ENCODE measurements at places on chromosomes 11 and 22.

GRCh38 chr11:62004473-62004872, 37.0 kb upstream of the FTH1 start:
- DNase-seq, result peak; percentile 10

- no peak for DNase-seq
Measured at GRCh38 chr22:43849731-43850130, 12.6 kb downstream of the SULT4A1 start.

DNA sequence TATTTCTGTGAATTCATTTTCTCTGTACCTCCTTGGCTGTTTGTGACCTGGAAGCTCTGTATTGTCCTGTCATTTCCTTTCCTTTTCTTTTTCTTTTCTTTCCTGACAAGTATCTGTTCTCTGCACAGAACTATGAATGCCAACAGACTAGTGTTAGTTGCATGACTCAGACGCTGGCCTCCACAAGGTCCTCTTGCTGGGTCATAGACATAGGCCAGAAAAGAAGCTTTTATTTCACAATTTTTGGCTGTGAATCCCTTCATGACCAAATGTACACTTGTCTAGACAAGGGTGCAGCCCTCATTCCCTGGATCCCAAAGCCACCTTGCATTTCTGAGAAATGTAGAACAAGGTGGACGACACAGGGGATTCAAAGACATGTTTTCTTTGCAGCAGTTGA, 104.1 kb upstream of the MTNR1B start:
- DNase-seq, result no peak

GRCh38 chr11:68370211-68371111, 58.1 kb downstream of the LRP5 start:
- peak; percentile 14 for DNase-seq

DNA sequence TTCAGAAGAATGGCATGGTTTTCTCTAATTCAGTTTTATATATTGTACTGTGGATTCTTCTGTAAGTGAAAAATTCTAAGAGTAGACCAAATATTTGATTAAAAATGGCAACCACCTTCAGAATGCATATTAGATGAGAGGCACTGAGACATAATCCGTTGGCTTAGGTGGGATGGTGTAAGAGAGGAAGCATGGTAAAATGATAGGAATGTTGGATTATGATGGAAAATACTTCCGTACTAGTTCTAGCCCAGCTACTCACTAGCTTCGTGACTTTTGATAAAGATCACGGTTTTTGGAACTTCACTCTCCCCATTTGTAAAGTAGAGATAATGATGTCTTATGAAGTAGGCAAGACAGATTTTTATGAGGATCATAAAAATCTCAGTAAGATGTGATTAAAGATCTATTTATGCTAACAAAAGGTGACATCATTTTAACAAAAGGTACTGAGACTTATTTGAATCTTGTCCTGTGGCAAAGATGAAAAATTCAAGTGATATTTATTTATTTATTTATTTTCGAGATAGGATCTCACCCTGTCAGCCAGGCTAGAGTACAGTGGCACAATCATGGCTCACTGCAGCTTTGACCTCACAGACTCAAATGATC, 37.5 kb downstream of the UVRAG start:
- no peak for DNase-seq

- peak; percentile 59 for DNase-seq
Measured at GRCh38 chr22:46070803-46071450, 79.4 kb upstream of the PPARA start.

DNA sequence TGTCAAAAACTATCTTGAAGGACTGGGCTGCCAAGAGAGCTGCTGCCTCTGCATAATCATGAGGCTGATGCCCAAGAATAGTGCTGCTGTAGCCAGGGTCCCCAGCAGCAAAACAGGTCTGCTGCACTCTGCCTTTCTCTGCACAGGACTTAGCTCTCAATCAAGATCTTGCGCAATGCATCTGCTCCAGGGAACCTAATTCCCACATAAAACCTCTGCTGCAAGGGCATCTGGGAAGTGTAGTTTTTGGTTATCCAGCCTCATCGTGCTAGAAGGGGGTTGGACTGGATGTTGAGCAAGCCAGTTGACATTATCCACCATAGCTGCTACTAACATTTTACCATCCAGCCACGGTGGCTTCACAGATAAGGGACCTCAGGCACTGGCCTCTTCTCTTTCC, 192.7 kb downstream of the C11orf91 start:
- no peak for DNase-seq

DNA sequence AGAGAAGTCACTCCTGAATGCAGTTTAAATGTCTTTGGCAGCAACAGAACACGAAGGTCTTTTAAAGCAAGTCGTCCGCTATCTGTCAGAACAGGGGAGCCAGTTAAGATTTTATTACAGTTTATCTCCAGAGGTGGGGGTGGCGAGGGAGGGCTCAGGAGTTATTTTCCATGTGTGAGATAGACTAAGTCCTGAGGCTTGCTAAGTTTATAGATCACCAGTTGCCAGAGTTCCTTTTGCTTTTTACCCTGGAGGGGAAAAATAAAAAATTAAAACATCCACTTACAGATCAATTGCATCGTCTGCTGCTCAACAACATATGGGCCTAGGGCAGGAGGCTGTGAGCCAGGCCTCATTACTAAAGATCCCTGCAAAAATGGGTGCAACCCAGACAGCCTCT, 90.7 kb downstream of the SNX19 start:
- no peak for DNase-seq

DNA sequence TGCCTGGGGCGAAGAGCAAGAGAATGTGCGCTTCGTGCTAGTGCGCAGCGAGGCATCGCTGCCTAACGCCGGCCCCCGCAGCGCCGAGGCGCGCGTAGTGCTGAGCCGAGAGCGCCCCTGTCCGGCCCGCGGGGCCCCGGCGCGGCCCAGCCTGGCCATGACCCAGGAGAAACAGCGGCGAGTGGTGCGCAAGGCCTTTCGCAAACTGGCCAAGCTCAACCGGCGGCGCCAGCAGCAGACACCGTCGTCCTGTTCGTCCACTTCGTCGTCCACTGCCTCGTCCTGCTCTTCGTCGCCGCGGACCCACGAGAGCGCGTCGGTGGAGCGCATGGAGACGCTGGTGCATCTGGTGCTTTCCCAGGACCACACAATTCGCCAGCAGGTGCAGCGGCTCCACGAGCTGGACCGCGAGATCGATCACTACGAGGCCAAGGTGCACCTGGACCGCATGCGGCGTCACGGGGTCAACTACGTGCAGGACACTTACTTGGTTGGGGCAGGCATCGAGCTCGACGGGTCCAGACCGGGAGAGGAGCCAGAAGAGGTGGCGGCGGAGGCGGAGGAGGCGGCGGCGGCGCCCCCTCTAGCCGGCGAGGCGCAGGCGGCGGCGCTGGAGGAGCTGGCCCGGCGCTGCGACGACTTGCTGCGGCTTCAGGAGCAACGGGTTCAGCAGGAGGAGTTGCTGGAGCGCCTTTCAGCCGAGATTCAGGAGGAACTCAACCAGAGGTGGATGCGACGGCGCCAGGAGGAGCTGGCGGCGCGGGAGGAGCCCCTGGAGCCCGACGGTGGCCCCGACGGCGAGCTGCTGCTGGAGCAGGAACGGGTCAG, 1.0 kb downstream of the RASSF10 start:
- no peak for DNase-seq

DNA sequence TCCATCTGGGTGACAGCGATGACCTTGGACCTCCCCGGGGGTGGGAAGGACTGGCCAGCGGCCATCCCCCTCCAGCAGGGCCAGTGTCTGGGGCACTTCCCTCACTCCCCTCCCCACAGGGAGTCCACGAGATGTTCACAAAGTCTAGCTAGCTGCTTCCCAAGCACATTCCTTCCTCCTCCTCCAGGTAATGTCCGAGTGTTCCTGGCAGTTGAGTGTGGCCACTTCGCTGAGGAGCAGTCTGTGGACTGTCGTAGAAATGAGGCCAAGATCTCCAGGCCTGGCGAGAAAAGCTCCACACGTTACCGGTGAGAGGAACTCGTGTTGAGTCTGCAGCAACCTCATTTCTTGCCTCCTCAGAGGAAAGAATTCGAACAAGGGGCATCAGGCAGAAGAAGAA, 425.5 kb downstream of the BRD1 start:
- DNase-seq, result no peak

GRCh38 chr11:118274186-118274585, 10.1 kb upstream of the MPZL2 start:
- DNase-seq, result no peak

GRCh38 chr11:66082946-66083698, 13.1 kb downstream of the PACS1 start:
- DNase-seq, result no peak

DNA sequence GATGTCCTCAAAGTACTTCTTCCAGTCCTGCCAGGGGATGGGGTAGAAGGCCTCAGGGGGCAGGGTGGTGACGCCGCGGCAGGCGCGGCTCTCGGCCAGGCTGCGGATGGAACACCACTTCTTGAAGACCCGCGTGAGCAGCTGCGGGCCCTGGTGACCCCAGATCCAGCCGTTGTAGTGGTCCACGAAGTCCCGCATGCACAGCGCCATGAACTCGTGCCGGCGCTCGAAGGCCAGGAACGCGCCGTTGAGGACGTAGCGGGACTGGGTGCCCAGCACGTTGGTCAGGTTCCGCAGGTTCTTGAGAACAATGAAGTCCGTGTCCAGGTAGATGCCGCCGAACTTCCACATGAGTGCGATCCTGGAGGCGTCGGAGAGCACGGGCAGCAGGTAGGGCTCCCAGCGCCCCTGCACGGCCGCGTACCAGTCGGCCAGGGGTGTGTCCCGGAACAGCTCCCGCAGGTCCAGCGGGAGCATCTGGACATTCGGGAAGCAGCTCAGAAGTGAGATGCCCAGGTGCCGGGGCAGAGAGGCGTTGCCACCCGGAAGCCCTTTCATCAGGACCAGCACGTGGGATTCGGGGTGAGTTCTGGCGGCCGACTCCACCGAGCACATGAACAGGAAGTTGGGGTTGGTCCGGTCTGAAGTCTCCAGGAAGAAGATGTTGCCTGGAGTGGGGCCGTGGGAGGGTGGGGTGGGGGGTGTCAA, 27.5 kb downstream of the A4GALT start:
- no peak for DNase-seq

GRCh38 chr11:132312701-132313111, 942.3 kb downstream of the NTM start:
- DNase-seq, result no peak

GRCh38 chr22:37647928-37648327, 8.5 kb downstream of the SH3BP1 start:
- DNase-seq, result no peak

- DNase-seq, result no peak
Measured at GRCh38 chr22:40270748-40271373, 75.4 kb upstream of the ADSL start.

DNA sequence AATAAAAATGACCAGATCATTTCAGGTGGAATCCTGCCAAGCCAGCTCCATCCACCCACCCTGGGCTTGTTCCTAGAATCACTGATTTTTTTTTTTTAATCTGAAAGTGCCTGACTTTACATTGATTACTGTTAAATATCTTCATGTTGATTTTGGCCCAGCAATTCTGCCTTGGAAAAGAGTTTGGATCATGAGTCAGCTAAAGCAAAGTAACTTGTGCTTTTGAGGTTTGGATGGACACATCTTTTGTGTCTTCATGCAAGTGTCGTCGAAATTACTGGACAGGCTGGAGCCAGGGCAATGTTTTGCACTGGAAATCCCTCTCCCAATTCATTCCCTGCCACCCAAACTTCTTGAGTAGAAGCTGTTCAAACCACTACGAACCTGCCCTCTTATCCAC, 164.0 kb upstream of the SYT13 start:
- DNase-seq, result no peak

DNA sequence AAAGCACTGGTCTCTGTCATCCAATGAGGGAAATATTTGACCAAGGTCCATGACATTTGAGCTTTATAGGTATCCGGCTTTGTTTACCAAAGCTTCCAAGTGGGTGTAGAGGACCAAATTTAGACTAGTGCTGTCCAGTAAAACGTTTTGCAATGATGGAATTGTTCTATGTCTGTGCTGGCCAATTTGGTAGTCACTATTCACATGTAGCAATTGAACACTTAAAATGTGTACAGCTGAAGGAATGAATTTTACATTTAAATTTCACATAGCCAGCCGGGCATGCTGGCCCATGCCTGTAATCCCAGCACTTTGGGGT, 118.0 kb downstream of the PKNOX2 start:
- no peak for DNase-seq

GRCh38 chr11:73538381-73538872, 59.5 kb downstream of the FAM168A start:
- DNase-seq, result peak; percentile 8

GRCh38 chr22:47593291-47593690, 830.8 kb downstream of the TBC1D22A start:
- no peak for DNase-seq

GRCh38 chr11:66937193-66937733, 20.9 kb downstream of the PC start:
- no peak for DNase-seq

DNA sequence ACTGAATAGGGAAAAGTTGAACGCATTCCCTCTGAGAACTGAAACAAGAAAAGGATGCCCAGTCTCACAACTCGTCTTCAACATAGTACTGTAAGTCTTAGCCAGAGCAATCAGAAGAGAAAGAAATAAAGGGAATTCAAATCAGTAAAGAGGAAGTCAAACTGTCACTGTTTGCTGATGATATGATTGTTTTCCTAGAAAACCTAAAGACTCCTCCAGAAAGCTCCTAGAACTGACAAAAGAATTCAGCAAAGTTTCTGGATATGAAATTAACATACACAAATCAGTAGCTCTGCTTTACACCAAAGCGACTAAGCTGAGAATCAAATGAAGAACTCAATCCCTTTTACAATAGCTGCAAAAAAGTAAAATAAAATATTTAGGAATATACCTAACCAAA, 471.2 kb upstream of the CNTN5 start:
- DNase-seq, result no peak

GRCh38 chr11:105720096-105720495, 110.2 kb downstream of the GRIA4 start:
- no peak for DNase-seq

Measured in CD4-positive, alpha-beta T cell treated with Interleukin-12 subunit alpha and Interleukin-12 subunit beta, for 1 hour (primary cell).